ENCODE measurements at places on chromosomes 5 and 9.

- DNase-seq, result no peak
These were observed 303.9 kb upstream of the DAP start for GRCh38 chr5:11064763-11065450.

- no peak for DNase-seq
These were observed 38.5 kb downstream of the SECISBP2 start for GRCh38 chr9:89356782-89357181.

DNA sequence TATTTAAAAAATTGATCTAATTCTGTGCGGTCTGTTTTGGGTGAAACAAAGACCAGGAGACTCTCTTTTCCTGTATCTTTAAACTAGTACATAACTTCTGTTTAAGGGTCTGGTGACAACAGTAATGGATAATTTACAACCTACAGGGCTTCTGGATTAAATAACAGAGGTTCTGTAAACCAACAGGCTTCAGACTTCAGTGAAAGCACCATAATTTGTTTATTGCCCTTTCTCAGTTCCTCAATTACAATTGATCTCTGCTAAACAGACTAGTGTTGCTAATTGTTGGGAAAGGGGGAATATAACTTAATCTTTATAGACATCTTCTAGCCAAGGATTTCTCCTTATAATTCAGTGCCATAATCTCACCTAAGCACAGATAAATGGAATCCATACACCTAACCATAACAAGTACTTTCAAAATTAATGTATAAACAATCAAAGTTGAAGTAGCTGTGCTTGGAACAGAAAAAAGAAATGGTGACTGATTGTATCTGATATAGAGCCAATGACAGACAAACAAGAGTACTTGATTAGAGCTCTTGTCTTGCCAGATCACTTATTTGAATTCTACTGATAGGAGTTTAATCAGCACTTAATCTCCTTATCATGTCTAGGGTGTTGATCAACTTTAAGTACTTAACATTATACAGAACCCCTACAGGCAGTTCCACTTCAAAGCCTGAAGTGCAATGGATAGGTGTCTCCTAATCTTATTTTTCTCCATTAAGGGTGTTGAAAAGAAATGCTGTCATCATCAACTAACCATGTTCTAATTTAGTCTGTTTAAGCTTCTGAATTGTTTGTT is 536.0 kb downstream of the NR2F1-AS1 start:
- DNase-seq, result no peak

DNA sequence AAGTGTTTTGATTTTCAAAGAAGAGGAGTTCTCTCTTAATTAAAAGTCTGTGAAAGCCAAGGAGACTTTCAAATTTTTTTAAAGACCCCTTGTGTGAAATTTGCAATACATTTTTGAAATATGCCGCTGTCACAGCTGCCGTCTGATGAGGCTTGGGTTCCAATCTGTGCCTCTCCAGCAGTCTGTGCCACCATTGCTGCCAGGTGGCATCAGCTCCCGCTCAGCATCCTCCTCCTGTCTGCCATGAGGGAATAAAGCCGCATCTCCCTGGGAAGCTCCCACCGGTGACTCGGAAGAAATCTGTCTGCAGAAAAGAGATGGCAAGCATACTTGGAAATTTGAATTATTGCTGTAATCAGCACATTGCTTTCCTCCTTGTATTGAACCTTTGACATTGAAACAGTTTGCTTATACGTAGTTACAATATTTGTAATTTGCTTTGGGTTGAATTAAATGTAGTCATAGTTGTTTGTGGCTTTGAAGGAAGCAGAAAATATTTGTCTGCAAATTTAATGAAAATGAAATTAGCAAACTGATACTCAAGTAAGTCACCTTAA is 145.7 kb upstream of the SNX2 start:
- DNase-seq, result no peak

DNA sequence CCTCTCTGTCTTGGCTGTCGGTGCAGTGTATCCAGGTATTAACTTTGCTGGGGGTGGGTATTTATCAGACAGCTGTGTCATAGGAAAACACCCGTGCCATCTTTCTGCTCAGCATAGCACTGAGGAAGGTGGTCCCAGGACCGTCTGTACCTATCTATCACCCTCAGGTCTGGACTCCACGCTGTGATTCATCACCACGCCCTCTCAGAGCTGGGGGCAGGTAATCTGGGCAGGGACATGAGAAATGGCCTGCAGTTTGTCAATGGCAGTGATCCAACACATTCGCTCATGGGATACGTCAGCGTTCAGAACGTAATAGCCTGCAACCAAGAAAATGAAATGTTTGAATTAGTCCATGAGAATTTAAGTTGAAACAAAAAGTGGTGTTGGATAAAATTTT is 151.6 kb upstream of the MAP1B start:
- DNase-seq, result no peak

GRCh38 chr5:126120939-126121338 is 302.3 kb upstream of the GRAMD2B start:
- DNase-seq, result no peak

Measured in stimulated activated CD4-positive, alpha-beta T cell treated with anti-CD3 and anti-CD28 coated beads, Interleukin-12 subunit alpha, Interleukin-12 subunit beta, amount 100 ng/mL, for 24 hours (primary cell).